ENCODE measurements at places on chromosomes 12 and 14.

GRCh38 chr12:117158911-117159553, 31.2 kb downstream of the FBXO21 start:
- DNase-seq, result no peak

DNA sequence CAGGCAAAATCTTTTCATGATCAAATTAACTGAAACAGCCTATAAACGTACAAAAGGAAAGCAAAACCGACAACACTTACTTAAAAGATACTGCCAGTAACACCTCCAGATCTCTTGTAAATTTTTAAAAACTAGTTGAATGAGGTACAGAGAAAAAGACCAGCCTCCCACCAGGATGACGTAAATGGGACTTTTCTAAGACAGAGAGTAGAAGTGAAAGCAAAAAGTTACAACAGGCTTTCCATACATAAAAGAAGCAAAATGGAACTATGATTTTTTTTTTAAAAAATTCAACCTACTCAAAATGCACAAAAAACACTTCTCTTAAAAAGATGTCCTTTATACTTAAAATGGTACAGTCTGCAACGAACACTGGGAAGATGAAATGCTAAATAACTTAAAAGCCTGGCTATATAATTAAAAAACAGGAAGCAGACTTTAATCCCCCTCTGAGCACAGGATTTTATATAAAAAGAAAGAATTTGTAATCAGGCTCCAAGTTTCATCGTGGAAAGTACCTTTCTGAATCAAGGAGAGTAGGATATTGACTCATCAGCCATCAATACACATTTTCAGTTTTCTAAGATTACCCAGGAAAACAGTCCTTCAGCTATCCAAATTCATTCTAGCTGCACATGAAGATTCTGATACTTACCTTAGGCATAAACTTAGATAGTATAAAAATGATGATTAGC, 14.2 kb upstream of the MYO1A start:
- peak; percentile 39 for DNase-seq

DNA sequence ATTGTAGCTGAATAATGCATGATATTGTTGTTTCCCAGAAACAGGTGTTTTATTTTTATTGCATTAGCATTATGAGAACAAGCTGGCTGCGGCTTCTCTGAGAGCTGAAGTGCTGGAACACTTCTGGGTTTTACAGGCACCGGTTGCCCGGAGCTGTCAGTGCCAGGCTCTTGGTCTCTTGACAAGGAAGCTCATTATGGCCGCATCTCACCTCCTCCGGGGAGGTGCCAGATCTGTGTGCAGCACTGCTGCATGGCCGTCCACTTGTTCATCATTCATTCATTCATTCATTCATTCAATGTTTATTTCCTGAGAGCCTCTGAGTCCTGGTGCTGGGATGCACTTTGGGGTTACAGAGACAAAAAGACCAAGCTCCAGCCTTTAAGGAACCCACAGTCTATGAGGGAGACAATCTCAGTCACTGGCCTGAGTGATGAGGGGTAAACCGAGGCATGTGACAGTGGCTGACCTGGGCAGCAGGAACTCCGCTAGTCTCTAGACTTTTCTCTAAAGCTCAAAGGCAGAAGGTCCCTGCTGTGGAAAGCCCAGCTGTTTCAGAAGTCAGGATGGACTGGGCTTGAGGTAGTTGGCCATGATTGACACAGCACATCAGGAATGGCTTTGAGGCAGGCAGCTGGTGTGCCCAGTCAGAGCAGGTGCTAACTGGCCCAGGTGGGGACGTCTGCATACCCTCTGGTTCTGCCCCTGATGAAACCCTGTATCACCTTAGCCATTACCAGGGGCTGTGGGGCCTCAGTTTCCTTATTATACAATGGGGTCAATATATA, 181.0 kb downstream of the ADGRD1 start:
- no peak for DNase-seq

DNA sequence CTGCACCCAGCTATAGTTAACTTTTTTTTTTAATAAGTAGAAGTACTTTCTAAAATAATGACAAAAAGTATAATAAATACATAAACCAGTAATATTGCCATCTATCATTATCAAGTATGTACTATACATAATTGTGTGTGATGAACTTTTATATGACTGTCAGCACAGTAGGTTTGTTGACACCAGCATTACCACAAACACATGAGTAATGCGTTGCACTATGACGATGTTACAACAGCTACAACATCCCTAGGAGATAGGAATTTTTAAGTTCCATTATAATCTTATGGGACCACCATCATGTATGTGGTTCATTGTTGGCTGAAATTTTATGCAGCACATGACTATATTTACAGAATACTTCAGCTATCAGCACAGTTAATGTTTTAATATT, 62.9 kb upstream of the VSX2 start:
- DNase-seq, result no peak

GRCh38 chr14:104927901-104928300, 3.2 kb downstream of the PLD4 start:
- DNase-seq, result no peak

- no peak for DNase-seq
These were observed 307.5 kb downstream of the ETNK1 start for GRCh38 chr12:22932431-22932830.

DNA sequence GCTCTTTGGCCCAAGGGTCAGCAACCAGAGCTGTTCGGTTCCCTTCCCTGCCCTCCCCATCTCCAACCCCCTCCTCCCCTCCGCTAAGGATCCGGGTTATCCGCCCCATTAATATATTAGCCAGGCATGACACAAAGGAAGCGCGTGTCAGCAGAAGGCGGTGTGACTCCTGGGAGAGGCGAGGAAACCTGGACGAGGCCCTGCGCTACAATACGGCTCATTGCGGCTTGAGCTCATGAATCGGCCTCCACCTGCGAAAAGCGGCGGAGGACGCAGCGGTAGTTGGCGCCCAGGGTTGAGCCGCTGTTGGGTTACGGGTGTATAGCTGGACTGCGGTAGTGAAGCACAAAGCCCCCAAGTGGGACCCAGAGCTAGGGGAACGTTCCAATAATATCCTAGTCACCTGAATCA, 9.9 kb downstream of the FOXA1 start:
- no peak for DNase-seq

GRCh38 chr12:80838024-80838658, 99.6 kb downstream of the LIN7A start:
- DNase-seq, result no peak
